Thyroid gland (tissue), 4 donors: ENCODE measurements at places on chromosomes 1 and 21. TPM values are rescaled to one million over a fixed set of nuclear protein-coding genes. Genes with fewer than 3 reads are reported as not detected.

DNA sequence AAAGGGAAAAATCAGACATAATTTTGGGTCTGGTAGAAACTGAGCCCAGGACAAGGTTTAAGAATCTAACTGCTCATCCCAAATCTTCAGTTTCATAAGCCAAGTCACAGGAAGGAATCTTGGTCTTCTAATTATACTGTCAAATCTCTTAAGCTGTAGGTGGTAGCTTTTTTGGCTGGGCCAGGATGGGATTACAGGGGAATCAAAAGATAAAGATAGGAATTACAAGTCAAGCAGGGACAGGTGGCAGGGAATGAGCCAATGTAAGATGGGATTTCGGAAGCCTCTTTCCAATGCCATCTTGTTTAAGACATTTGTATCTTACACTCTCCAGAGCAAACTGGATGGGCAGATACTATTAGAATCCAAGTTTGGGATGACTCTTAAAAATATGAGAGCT is 383.5 kb downstream of the KCNH1 start:
- H3K27ac ChIP-seq = no peak overlapping the region

GRCh38 chr1:21568006-21568746 is 59.0 kb downstream of the ALPL start:
- no peak overlapping the region for H3K4me3 ChIP-seq
- H3K36me3 ChIP-seq = no peaks in the 10 kb centered on the region
- H3K4me1 ChIP-seq = no peaks in the 10 kb centered on the region
- no peak overlapping the region for H3K27ac ChIP-seq
- no peak for DNase-seq

DNA sequence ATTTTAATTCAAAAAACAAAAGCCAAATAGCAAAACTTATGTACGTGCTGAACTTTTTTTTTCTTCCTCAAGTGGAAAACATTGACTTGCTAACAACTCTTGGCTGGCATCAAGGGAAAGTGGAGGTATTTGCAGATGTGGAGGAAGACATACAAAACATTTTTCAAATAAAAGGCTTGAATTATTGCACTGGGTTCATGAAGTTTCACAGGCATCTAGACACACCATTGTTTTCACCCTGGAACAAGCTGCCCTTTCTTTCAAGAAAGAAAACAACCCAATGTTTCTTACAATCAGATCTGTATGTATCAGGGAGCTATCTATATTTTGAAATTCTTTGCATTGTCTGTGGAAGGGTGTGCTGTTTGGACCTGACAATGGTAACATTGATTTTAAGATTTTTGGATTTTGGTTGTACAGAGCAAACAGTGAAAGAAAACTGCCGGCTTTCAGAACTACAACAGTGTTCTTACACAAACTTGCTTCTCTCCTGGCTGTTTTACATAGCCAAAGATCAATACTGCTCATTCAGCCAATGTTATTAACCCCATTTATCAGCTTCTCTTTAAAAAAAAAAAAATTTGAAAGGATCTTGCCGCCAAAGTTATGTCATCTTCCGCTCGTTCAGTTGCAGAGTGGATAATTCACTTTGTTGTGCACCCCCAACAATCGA is 187.7 kb upstream of the FOXD3 start:
- DNase-seq = no peak
- no peak overlapping the region for H3K4me3 ChIP-seq
- H3K4me1 ChIP-seq = no peaks in the 10 kb centered on the region
- no peaks in the 10 kb centered on the region for H3K36me3 ChIP-seq
- no peaks in the 10 kb centered on the region for H3K27me3 ChIP-seq

EDARADD gene
- total RNA-seq = 11.8 TPM

RGS7 gene
- total RNA-seq = not detected

HTR6 gene
- not detected for total RNA-seq

IL12RB2 gene
- total RNA-seq = 0.45 TPM
